Amniotic stem cell (primary cell): ENCODE measurements at places on chromosomes 5 and 9.

- no peak for DNase-seq
Measured at GRCh38 chr5:144318011-144318410, 147.3 kb downstream of the KCTD16 start.

GRCh38 chr5:32071351-32071944 lies 102.7 kb downstream of the GOLPH3 start:
- no peak for DNase-seq

DNA sequence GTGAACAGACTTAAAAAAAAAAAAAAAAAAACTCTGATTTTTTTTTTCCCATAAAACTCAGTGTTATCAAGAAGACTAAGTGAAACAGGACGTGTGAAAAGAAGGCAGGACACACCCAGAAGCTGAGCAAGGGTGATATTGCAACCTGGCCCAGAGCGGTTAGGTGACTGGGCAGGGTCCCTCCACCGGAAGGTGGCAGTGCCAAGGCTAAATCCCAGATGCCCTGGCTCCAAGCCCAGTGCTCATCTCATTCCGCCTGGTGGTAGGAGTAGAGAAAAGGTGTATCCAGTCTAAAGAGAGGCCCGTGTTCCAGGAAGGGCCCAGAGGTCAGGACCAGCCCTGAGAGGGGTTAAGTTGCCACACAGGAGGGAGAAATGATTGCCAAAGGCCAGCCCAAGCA lies 51.5 kb upstream of the SAP30L start:
- DNase-seq: no peak

DNA sequence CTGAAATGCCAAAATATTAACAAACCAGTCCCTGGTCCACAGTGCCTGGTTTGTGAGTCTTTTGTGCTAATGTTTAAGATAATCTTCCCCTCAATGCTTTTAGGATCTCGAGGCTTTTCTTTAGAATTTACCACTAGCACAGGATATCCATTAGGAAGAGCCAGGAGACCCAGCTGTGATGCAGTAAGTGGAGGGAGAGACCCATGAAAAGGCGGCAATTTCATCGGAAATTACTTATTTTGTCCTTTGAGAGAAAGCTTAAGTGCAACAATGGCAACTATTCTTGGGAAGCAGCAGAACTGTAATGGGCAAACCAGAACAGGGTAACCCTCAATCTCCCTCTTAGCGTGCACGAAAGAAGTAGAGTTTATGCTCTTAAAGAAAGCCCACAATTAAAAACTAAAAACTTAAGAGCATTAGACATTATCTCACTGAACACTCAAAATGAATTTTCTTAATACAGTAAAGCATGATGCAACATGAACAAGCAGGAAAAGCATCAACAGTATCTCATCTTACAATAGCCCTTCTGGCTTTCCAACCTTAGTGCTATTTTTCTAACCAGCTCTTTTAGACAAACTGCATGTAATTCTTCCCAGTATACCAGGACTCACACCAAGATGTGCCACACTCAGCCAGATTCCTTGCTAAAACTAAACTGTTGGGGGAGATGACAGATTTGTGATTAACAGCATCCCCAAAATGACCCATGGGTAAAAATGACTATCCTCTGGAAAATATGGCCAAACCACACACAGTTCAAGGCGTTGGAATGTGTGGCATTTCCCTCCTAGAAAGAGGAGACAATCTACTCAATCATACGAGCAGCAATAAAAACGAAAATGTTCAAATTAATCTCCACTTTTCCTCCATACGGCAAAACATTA lies 36.4 kb downstream of the PWWP2A start:
- no peak for DNase-seq

DNA sequence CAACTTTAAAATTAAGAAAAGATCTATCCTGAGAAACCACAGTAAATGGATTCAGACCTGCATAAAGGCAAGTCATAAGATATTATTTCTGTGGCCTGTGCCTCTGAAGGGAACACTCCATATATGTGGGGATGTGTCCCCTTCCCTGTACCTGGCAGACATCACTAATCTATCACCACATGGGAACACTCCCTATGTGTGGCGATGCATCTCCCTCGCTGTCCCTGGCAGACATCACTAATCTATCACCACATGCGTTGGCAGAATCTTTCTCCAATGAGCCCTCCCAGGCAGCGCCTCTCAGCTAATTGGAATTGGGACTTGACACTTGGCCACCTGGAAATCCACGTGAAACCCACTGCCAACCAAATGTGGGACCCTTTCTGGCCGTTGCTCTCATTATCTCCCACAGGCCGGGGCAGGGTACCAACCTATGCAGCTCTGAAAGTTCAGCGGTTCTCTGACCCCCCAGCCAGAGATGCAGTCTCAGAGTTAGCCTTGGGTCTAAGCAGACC lies 25.2 kb upstream of the ASS1 start:
- no peak for DNase-seq

GRCh38 chr5:114243972-114244317 lies 117.9 kb upstream of the KCNN2 start:
- DNase-seq: no peak

- DNase-seq: no peak
Measured at GRCh38 chr9:121218357-121219027, 16.8 kb upstream of the RAB14 start.

GRCh38 chr5:169901896-169902295 lies 78.4 kb downstream of the INSYN2B start:
- no peak for DNase-seq

DNA sequence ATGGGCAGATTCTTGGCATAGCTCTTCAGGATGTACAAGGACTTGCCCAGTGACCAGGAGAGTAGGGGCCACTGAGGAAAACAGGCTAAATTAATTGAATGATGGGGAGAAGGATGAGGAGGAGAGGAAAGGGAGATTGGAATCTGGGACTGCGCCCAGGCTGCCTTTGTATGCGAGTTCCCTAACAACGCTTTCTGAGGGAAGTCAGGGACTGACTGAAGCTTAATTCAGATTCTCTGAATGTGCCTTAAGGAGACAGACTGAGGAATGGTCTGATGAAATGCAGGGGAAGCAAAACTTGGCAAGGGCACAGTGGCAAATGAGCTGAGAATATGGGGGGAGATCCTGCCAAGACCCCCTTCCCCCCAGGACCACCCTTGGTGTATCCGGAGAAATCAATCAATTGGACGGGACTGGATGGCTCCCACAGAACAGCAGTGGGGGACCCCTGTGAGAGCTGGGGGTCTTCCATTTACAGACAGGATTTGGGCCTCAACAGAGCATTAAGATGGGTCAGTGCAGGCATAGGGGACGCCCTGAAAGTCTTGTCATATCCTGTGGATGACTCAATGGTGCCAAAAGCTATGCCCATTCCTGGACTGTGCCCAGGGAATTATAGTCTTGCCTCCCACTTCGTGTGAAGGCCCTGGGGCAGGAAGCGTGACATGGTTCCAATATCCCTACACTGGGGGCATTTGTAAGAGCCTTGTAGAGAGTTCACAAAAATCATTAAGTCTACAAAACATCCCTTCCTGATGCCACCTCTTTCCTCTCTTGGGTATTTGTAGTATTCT lies 215.5 kb upstream of the TNC start:
- DNase-seq: no peak

DNA sequence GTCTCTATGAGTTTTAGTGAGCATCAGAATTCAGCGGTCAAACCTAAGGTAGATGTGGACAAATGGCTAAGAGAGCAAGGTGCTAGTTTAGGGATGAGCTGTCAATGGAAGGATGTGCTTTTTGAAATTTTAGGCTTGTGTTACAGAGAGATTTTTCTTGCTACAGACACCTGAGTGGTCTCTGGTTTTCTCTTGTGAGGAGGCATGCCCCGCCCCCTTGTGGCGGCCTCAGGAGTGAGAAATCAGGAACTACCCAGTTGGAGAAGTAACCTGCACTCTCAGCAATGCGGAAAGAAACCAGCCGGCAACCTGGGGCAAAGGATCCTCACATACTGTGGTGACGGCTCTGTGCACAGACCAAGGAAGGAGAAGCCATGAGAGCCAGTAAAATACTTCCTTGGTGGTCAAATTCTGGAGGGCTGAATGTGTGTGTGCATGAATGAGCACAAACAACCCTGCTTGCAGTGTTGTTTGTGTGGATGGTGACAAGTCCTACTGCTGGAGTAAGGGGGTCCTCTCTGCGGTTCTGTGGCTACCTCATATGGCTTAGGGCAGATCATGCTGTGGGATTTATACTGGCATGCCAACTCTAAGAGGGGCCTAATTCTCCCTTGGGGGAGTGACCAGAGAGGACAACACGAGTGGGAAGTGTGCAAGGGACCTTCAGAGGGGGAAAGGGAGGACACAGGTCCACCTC lies 16.7 kb upstream of the HSD17B4 start:
- no peak for DNase-seq

- no peak for DNase-seq
Measured at GRCh38 chr9:69181908-69182353, 7.9 kb downstream of the TJP2 start.

GRCh38 chr5:178576591-178577351 lies 13.4 kb downstream of the COL23A1 start:
- DNase-seq: no peak
